Articular chondrocyte of knee joint (primary cell): ENCODE measurements at places on chromosomes 16 and 17. TPM values are rescaled to one million over a fixed set of nuclear protein-coding genes. Genes with fewer than 3 reads are reported as not detected.

CACNG4 gene
- total RNA-seq: not detected in 2 replicates

HSD11B2 gene
- 0.11 TPM in 1 of 2 replicates, not detected in the other for total RNA-seq

SRCIN1 gene
- under 0.01 and 0.11 TPM in 2 replicates for total RNA-seq

IL34 gene
- total RNA-seq: 5.7 and 7.1 TPM in 2 replicates

C16orf95 gene
- total RNA-seq: 2.1 and 3.1 TPM in 2 replicates

SLC16A11 gene
- total RNA-seq: 0.13 TPM in 1 of 2 replicates, not detected in the other

WFDC1 gene
- total RNA-seq: 0.43 and 0.52 TPM in 2 replicates

CFAP119 gene
- total RNA-seq: 2.1 and 2.2 TPM in 2 replicates

TAC4 gene
- not detected in 2 replicates for total RNA-seq

ASGR1 gene
- total RNA-seq: 0.65 and 0.76 TPM in 2 replicates

CCL16 gene
- total RNA-seq: not detected in 2 replicates

NLRC3 gene
- total RNA-seq: 0.11 TPM in 1 of 2 replicates, not detected in the other

NOXO1 gene
- not detected in 2 replicates for total RNA-seq

HOXB6 gene
- total RNA-seq: not detected in 2 replicates

MRPL45 gene
- total RNA-seq: 39.7 and 40.3 TPM in 2 replicates

ARMC5 gene
- 9.0 and 10.4 TPM in 2 replicates for total RNA-seq

TRPV3 gene
- total RNA-seq: 0.91 and 2.2 TPM in 2 replicates

DPEP3 gene
- not detected in 2 replicates for total RNA-seq

AMDHD2 gene
- total RNA-seq: 28.1 and 36.8 TPM in 2 replicates

NDE1 gene
- total RNA-seq: 29.7 and 32.9 TPM in 2 replicates

PRSS27 gene
- 1.1 and 1.3 TPM in 2 replicates for total RNA-seq

TPSD1 gene
- not detected in 2 replicates for total RNA-seq

ABCC3 gene
- 25.2 and 25.9 TPM in 2 replicates for total RNA-seq

HBA2 gene
- total RNA-seq: not detected in 2 replicates
